ENCODE measurements at places on chromosomes 2 and 18.

DNA sequence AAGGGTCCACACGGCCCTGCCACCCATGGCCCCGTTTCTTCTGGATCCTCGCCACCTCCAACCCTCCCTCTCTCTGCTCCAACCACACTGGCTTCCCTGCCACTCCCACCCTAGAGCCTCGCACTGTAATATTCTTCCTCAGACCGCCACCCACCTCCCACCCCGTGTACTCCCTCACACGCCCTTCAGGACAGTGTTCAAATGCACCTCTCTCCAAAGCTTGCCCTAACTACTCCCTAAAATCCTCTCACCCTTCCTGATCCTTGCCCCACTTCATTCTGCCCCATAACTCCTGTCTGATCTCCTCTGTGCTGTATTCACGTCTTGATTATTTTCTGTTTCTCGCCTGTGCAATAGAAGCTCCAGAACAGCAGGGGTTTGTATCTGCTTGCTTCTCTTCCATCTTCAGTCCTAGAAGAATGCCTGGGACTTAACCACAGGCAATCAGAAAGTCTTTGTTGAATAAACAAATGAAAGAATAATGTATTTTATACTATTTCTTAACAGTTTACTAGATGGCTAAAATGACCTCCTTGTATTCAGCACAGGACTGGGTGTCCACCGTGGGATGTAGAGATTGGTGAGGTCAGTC, 25.5 kb downstream of the EPB41L3 start:
- no peak for DNase-seq

DNA sequence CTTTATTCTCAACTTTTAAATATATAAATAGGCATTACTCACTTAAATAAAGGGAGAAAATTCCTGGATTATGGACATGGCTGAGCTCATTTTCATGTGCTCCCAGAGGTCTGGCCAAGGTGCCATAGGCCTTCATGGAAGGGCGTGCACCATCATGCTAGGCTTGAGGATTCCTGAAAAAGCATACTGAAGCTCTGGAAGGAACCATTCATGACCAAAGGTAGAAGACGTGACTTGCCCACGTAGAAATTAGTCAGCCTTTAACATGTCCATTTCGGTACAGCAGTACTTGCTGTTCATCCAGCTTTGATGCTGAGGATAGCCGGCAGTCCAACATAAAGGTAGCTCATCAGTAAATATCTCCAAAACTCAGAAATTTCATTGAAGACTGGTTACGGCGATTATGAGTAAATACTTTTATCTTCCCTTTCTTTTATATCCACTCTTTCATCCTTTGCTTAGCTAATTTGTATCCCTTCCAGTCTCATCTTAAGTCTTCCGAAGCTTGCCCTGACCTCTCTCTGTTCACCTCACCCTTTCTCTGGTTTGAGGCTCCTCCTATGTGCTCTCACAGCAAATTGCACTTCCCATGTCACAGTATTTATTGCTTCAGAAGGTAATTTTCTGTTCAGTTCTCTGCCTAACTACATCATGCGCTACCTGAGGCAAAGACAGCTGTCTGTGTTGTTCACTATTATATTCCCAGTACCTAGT, 32.3 kb upstream of the ASNSD1 start:
- DNase-seq: no peak

DNA sequence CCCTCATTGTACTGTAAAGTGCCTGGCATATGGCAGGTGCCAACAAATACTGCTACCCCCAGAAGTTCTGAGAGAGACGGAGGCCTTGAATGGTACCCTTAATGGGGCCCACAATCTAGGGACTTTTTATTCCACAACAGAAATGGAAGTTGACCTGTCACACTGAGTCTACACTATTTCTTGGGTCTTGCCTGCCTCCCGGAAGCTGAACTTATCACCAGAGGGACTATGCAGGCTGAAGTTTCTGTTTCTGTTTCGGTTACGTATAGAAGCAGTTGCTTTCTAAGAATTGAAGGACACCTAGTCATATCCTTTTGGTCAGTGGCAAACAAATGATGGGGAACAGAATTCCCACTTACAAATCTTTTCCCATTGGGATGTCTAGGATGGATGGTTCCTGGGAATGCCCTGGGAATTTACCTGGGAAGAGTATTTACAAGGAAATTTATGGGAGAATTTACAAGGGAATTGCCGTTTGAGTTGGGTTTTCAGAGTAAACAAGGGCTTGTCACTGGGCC, 74.2 kb downstream of the HS1BP3 start:
- no peak for DNase-seq

DNA sequence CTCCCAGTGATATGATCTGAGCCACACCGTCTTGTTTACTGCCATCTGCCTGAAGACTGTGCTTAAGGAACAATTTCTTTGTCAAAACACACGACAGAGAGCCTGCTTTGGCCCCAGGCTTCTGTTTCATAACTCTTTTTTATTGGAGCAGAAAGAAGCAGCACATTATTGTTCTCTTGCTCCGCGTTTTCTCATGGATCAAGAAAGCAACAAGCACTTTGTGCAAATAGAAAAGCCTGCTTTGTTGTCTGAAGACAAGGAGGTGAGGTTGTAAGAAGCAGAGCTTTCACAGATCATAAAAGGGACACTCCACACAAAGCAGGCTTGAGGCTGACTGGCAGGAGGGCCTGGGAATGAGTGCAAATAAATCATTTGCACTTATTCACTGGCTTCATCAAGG, 118.3 kb upstream of the FAM136A start:
- no peak for DNase-seq

- DNase-seq: no peak
Observed at GRCh38 chr2:6922201-6922656, 5.0 kb downstream of the RNF144A start.

GRCh38 chr2:195769975-195770374, 112.9 kb downstream of the SLC39A10 start:
- no peak for DNase-seq
